ENCODE measurements at places on chromosomes 3 and 15.

DNA sequence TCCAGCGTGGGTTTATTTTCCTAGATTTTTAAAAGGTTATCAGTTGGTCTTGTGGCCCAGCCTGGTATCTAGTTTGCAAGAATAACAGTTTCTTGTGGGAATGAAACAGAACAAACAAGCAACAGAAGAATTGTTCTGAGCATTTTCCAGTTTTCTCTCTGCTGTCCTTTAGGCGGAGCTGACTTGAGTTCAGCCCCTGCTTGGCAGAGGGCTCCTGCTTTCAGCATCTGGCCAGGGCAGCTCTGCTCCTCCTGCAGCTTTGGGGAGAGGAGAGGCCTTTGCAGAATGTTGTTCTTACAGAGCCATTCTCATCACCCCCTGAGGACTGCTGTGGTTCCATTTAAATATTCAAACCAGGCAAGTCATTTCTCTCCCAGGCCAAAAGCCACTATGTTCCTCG is 117.7 kb downstream of the ALDH1A2 start:
- DNase-seq = no peak

DNA sequence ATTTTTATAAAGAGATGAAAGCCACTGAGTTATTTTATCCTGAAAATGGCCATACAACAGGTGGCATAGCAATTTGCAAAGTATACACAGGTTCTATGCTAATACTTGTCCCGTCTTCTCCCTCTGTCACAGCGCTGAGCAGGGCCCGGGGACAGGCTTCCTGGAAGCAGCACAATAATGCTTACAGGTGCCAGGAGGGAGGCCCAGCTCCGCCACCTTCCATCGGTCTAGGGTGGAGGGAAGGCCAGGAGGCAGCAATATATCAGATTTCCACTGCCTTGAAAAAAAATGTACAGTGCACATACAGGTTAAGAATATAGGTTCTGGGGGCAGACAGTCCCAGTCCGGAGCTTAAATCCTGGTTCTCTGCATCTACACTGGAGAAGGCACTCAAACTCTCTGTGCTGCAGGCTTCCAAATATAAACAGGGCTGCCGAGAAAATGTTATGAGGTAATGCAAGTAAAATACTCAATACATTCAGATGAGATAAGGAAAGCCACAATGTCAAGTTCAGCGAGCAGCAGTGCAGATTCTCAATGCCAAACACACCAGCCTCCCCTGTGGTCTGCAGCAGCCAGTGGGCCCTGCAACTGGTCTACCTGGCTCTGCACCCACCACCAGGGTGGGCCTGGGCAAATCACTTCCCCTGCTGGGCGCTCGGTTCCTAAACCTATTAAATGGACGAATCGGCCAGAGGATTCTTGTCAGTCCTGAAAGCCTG is 189.6 kb downstream of the XXYLT1 start:
- DNase-seq = no peak

DNA sequence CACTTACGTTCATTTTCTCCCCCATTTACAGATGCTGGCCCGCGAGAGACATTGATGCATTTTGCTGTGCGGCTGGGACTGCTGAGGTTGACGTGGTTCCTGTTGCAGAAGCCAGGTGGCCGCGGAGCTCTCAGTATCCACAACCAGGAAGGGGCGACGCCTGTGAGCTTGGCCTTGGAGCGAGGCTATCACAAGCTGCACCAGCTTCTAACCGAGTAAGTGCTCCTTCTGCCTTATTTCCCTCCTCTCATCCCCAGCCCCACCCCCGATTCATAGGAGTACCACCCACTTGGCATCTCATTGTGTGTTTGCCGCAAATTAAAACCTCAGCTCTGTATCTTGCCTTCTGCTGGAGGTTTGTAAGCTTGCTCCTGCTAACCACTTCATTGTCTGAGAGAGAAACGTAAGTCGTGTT is 163.3 kb downstream of the AKAP13 start:
- DNase-seq = peak; percentile 8

GRCh38 chr3:165185707-165186327 is 10.4 kb downstream of the SLITRK3 start:
- no peak for DNase-seq

DNA sequence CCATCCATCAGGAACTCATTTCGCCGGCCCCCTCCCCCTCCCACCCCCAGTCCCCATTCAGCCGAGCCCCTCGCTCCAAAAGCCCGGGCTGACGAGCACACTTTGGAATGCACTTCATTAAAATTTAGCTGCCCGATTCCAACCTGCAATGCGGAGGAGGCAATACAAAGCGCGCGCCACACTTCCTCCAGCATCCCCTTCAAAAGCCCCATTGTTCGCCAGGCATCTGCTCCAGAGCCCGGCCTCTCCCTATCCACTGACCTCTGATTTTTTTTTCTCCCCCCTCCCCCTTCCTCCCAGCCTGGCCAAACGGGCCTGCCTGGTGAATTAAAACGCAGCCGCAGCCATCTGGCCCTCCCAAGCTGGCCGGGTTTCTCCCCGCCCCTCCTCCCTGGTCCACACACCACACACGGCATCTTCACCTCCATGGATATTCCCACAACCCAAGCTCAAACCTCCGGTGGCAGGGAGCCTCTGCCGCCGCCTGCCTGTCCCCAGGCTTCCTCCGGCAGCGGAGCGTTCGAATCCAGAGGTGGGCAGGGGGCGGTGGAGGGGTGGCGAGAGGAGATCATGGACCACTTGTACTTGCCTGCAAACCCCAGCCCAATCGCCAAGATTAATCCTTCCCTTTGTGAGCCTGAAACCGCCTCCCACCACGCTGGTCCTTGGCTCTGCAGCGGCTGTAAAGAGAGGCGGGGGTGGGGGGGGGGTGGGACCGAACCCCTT is 441.3 kb downstream of the MAGI1 start:
- no peak for DNase-seq

GRCh38 chr3:52773361-52774065 is 2.8 kb upstream of the NEK4 start:
- no peak for DNase-seq

GRCh38 chr3:184016811-184017671 is 643 bp downstream of the ABCC5 start:
- peak; percentile 8 for DNase-seq

GRCh38 chr3:105353485-105354161 is 13.1 kb upstream of the ALCAM start:
- no peak for DNase-seq

- DNase-seq = no peak
Observed at GRCh38 chr15:89349206-89349558, 14.6 kb upstream of the POLG start.

- no peak for DNase-seq
Observed at GRCh38 chr3:11250902-11251806, 21.0 kb upstream of the ATG7 start.

DNA sequence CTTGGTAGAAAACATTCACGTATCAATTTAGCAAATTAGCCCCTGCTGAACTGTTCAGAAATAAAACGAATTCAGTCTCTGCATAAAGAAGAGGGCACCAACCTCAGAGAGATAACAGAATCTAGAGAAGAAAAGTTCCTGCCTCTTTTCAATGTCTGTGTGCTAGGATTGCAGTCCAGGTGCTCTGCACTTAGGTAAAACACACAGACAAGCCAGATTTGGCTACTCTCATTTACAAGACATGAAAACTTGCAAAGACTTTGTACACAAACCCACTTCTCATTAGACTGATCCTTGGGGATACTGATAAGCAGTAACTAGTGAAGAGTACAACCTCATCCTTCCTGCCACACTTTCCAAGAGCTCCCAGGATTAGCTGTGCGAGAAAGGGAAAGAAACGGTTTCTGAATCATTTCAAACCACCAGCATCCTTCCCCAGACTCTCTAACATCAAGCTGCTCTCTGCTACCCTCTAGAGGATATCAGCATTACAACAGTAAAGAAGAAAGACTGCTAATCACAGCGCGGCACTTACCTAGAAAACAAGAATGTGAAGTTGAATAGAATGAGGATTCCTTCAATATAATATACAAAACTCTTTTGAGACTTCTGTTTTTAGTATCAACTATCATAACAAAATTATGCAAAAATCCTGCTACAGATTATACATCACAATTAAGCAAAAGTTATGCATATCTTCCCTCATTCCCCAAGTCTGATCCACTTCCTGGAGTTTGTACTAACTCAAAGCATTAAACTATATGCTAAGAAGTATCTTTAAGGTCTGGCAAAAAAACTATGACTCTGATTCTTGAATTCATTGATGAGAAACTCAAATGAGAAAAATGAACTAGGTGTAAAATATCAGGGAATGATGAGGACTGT is 306.4 kb downstream of the MAGI1 start:
- no peak for DNase-seq

DNA sequence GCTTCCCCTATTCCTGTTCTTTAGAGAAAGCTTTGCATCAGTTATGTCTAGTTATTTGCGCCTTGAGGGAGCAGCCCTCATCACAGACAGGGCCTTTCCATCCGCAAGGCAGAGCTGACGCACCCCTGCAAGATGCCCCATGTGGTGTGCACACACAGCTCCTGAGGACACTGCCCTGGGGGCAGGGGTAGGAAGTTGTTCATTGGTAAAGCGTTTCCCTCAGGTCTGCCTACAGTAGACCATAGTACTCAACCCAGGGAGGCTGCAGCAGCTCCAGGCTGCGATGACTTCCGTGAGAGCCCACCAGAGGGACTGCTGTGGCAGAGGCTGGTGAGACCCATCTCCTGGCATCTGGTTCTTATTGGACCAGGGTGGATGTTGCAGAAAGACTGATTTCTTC is 55.1 kb upstream of the PLXNA1 start:
- DNase-seq = no peak

GRCh38 chr3:10320320-10320677 is 613 bp downstream of the SEC13 start:
- DNase-seq = no peak

- no peak for DNase-seq
Observed at GRCh38 chr3:77079988-77080610, 40.2 kb downstream of the ROBO2 start.

DNA sequence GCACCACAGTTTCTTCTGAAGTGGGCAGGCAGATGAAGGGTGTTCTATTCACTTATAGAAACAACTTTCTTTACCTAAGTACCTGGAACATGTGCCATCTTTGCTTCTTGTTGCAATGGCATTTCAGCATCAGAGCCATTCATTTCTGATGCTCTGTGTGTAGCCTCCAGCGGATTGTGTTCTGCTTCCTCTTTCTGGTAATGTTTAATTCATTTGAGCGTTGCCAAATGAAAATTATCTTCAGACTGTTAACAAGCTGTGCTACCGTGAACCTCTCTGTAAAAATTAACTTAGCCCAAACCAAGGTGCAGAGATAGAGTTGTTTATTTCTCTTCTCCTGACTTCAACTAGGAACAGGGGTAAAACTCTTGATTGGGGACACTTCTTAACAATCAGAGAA is 302.0 kb downstream of the EDEM1 start:
- no peak for DNase-seq

DNA sequence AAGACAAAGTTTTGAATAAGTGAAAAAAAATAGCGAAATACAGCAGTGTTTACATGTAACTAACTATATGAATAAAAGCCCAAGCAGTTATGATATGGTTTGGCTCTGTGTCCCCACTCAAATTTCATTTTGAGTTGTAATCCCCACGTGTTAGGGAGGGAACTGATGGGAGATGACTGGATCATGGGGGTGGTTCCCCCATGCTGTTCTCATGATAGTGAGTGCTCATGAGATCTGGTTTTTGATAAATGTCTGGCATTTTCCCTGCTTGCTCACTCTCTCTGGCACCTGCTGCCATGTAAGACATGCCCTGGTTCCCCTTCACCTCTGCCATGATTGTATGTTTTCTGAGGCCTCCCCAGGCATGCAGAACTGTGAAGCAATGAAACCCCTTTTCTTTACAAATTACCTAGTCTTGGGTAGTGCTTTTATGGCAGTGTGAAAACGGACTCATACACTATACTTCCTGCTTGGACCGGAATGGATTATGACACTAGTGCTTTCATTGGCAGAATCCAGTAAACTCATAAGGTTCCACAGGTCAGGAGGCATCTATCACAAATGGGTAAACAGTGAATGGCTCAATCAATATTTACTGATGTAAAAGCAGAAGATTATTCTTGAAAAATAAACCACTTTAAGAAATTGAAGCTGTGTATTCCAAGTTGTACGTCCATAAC is 192.1 kb downstream of the CBLB start:
- no peak for DNase-seq

- DNase-seq = no peak
Observed at GRCh38 chr3:173584093-173584837, 186.7 kb downstream of the NLGN1 start.

DNA sequence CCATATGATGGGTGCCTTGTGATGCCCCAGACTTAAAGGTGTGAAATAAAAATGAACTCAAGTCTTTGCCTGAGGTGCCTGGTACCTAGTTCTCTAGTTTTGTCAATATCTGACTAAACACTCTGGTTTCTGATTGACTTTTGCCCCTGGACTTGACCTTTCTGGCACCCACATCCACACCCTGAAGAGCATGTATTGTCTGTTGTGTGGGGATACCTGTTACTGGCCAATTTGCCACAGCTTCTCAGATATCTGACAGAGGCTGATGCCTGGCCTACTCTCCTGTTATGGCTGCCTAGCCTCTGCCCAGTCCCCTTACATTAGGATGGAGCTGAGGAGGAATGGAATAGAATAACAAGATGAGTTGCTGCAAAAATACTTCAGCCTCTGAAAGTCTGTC is 3.6 kb downstream of the ZBTB38 start:
- no peak for DNase-seq

GRCh38 chr3:58161435-58162398 is 49.1 kb downstream of the DNASE1L3 start:
- no peak for DNase-seq

DNA sequence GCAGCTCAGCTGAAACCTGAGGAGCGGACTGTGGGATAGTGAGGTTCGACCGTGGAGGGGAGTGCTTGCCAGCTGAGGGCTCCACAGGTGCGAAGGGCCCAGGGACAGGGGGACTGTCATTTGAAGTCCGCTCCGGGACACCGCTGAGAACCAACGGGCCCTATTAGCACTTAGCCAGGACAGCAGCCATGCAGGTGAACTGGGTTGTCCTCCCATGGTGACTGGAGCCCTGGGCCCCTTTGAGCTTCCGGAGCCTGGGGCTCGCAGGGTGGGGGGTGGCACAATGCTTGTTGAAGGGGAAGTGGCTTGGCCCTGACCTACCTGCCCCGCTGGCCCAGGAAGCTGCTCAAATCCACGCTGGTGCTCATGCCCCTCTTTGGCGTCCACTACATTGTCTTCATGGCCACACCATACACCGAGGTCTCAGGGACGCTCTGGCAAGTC is 24.7 kb downstream of the PTH1R start:
- no peak for DNase-seq

DNA sequence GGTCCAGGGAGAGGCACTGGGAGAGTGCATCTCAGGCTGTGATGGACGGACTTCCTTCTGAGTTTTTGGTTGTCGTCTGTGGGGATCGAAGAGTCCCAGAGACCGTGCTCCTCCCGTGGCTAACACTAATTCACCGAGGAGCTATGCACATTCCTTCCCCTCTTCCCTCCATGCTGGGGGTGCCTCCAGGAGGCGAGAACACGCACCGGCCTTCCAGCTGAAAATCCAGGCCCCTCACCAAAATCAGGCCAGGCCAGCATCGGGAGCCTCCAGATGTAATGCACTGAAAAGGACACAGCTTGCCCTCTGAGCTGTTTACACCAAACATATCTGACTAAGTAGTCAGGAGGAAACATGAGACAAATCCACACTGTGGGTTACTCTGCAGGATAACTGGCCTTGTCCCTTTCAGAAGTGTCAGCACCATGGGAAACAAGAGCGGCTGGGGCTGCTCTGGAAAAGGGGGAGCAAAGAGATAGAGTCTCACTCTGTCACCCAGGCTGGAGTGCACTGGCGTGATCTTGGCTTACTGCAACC is 5.5 kb downstream of the RNU5B-1 start:
- no peak for DNase-seq

- no peak for DNase-seq
Observed at GRCh38 chr3:178457511-178457910, 78.7 kb upstream of the KCNMB2 start.

- no peak for DNase-seq
Observed at GRCh38 chr3:32276279-32276841, 37.9 kb downstream of the CMTM8 start.

GRCh38 chr15:78768096-78768495 is 43.2 kb downstream of the ADAMTS7 start:
- DNase-seq = no peak

All from stimulated activated CD8-positive, alpha-beta memory T cell treated with anti-CD3 and anti-CD28 coated beads, Interleukin-2, amount 100 ng/mL, for 1 hour (primary cell).